ENCODE measurements at places on chromosomes 1 and 21. TPM values are rescaled to one million over a fixed set of nuclear protein-coding genes. Genes with fewer than 3 reads are reported as not detected.

DNA sequence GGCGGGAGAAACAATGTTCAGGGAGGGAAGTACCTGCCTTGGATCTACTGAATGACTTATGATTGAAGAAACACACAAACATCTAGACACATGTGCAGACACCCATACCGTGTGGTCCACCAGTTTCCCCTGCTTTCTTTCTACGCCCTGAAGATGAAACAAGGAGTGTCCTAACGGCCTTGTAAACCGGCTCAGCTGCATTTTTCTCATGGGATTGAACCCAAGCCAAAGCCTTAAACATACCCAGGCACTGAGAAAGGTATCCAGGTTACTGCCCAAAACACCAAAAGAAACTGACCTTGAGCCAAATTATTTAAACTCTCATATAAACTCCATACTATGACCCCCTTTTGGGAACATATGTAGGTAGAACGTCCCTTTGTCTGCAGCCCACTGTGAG, 630.0 kb upstream of the RGS18 start:
- DNase-seq, result no peak
- H3K4me3 ChIP-seq, result no peak overlapping the region
- H3K36me3 ChIP-seq, result no peaks in the 10 kb centered on the region

DNA sequence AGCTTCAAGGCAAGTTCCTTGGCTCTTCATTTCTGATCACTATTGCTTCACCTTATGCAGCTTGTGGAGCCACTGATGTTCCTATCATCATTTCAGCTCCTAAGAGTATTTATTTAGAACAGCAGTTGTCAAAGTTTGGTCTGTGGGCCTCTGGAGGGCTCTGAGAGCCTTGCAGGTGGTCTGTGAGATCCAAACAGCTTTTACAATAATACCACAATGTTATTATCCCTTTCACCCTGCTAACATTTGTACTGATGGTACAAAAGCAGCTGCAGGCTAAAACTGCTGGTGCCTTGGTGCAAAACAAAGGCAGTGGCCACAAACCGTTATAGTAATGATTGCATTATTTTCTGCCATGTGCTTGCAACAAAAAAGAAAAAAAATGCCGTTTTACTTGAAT, 33.8 kb downstream of the PATJ start:
- H3K27ac ChIP-seq, result no peak overlapping the region
- no peaks in the 10 kb centered on the region for H3K36me3 ChIP-seq
- H3K4me1 ChIP-seq, result peaks cover 5% of the 10 kb centered on the region
- H3K27me3 ChIP-seq, result no peaks in the 10 kb centered on the region
- DNase-seq, result no peak

DNA sequence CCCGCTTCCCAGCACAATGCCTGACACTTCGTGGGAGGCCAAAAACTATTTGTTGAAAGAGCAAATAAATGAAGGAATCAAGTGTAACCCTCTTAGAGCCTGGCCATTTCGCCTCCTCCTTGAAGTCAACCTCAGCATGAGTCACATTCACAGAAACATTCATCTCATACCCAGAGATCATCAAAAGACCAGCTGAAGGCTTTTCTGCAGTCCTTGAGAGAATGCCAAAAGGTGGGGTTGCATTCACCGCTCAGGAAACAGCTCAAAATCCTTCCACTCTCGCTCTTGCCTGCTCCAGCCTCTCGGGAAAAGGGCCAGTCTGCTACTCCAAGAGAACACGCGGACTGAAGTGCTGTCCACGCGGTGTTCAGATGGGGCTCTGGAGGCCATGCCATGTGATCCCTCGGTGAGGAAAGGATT, 90.0 kb downstream of the VWA5B1 start:
- H3K27me3 ChIP-seq, result peaks cover 27% of the 10 kb centered on the region
- DNase-seq, result no peak
- H3K36me3 ChIP-seq, result no peaks in the 10 kb centered on the region
- H3K4me1 ChIP-seq, result peaks cover 2% of the 10 kb centered on the region
- H3K4me3 ChIP-seq, result no peak overlapping the region

DNA sequence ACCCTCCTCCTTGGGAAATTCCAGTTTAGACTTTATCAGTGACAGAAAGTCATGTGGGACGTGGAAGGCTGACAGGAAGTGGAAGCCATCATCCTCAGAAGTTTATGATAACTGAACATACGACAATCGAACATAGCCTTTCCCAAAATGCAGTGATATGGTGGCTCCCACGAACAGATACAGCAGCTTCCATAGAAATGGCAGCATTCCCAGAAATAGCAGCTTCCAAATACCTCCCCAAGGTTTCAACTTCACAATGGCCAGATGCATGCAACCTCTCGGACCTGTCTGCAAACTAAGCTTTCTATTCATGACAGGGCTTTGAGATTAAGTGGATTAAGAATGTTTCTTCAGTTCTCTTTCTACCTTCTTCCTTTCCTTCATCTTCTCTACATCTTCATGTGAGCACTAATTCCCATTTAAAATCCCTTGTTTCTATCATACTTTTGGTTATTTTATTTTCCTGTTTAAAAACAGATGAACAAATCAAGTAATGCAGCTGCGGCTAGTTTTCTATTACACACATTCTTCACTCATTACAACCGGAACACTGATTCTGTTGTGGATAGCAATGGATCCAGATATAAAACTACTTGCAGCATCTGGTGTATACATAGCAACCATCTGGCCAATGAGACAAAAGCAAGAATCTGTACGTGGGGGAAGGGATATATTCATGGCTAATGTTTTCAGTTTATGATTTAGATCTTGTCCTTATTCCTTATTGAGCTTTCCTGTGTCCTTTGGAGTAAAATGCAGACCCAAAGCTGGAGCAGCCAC, 304.8 kb downstream of the BRINP3 start:
- no peak overlapping the region for H3K4me3 ChIP-seq
- DNase-seq, result no peak
- H3K27ac ChIP-seq, result no peak overlapping the region
- no peaks in the 10 kb centered on the region for H3K27me3 ChIP-seq

- H3K4me1 ChIP-seq, result peaks cover 8% of the 10 kb centered on the region
- peak; percentile 46 for DNase-seq
- H3K36me3 ChIP-seq, result no peaks in the 10 kb centered on the region
- peaks cover 23% of the 10 kb centered on the region for H3K27me3 ChIP-seq
Measured at GRCh38 chr21:34745557-34746255, 76.9 kb downstream of the CLIC6 start.

- H3K4me1 ChIP-seq, result peaks cover 7% of the 10 kb centered on the region
- no peak overlapping the region for H3K4me3 ChIP-seq
- H3K36me3 ChIP-seq, result no peaks in the 10 kb centered on the region
- DNase-seq, result no peak
- peaks cover 16% of the 10 kb centered on the region for H3K27me3 ChIP-seq
Measured at GRCh38 chr21:41961282-41961701, 7.5 kb upstream of the C2CD2 start.

GRCh38 chr1:92907949-92908684, 53.1 kb downstream of the DIPK1A start:
- H3K4me1 ChIP-seq, result peaks cover 37% of the 10 kb centered on the region
- H3K27ac ChIP-seq, result peak overlapping the region; percentile 10
- H3K27me3 ChIP-seq, result no peaks in the 10 kb centered on the region

The PROX1 gene
- not detected for total RNA-seq

DNA sequence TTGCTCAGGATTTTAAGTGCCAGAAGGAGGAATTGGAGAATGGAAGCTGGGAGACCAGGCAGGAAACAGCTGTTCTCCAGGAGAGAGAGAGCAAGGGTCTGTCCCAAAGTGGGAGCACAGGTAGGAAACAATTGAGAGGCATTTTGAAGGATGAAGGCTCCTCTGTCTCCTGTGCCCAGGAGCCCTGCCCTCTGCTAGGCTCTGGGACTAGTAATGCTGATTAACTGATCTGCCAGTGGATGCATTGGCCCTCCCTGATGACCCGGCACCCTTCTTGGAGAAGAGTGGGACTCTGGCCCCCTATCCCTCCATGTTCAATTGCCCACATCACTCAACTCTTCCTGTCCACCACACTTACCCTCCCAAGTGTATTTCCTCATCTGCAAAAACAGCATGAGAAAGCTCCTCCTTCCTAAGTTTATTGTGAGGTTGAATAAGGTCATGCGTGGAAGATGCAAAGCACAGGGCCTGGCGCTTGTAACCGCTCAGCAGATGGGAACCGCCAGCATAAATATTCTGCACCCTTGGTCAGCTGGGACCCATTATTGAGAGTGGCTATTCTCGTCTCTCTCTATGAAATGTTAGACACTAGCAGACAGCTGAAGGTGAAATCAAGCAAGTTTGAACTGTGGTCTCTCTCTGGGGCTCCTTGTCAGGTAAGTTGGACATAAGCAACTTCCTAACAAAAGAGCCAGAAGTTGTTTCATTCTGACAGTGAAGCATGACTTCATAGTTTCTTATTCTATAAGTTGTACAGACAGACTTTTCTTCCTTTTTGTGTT, 63.0 kb upstream of the ANGPTL1 start:
- H3K36me3 ChIP-seq, result no peaks in the 10 kb centered on the region
- H3K27me3 ChIP-seq, result peaks cover 3% of the 10 kb centered on the region
- no peak overlapping the region for H3K4me3 ChIP-seq
- DNase-seq, result no peak
- H3K27ac ChIP-seq, result no peak overlapping the region

DNA sequence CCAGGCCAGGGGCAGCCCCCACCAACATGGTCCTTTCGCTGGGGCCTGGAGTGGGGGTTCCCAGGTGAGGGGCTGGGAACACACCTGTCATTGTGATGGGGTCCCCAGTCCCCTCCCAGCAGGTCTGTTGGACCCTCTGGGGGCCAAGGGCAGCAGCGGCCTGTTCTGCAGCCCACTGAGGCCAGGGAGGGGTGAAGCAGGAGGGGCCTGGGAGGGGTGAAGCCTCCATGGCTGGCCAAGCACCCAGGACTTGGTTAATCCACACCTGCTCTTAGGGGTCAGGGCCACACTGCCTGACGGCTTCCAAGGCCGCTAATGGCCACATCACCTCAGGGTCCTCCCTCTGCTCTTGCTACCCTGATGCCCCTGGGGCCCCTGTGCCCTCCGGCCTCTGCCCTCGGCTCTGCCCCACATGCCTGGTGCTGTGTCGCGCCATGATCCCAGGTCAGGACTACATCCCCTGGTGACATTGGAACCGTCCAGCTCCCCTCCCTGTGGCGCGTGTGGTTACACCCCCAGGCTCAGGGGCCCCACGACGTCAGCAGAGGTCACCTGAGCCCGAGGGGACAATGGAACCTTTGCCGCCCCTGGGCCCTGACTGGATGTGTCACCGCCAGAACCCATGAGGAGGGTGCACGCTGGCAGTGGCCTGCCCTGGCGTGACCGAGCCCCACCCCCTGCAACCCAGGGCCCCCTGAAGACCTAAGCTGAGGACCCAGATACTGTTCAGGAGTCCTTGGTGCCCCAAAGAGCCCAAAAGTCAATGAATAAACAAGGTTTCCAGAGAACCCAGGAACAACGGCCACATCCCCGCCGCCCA, 7.0 kb downstream of the TNFRSF18 start:
- H3K27ac ChIP-seq, result peak overlapping the region; percentile 38
- peaks cover 9% of the 10 kb centered on the region for H3K4me1 ChIP-seq
- peak overlapping the region; percentile 30 for H3K4me3 ChIP-seq
- peaks cover under 1% of the 10 kb centered on the region for H3K27me3 ChIP-seq
- DNase-seq, result no peak

GRCh38 chr21:42363312-42363711, 3.0 kb downstream of the TFF1 start:
- peaks cover 5% of the 10 kb centered on the region for H3K27me3 ChIP-seq
- no peak overlapping the region for H3K4me3 ChIP-seq
- DNase-seq, result no peak
- peaks cover 8% of the 10 kb centered on the region for H3K4me1 ChIP-seq
- H3K36me3 ChIP-seq, result no peaks in the 10 kb centered on the region

The NUAK2 gene
- 0.41 TPM for total RNA-seq

All from activated T-helper 2 cell treated with anti-CD3 and anti-CD28 coated beads, Interferon-gamma antibody, Interleukin-2, Interleukin-4, amounts not matched to agents 10 μg/mL and 5 μg/mL and 100 μg/mL, durations not matched to agents 14 hours and 24 hours and 36 hours (primary cell).